ENCODE measurements at places on chromosomes 12 and 14. TPM values are rescaled to one million over a fixed set of nuclear protein-coding genes. Genes with fewer than 3 reads are reported as not detected.

- no peak overlapping the region for H3K27ac ChIP-seq
- H3K4me3 ChIP-seq, result no peak overlapping the region
- H3K36me3 ChIP-seq, result no peaks in the 10 kb centered on the region
- no peak for DNase-seq
- H3K4me1 ChIP-seq, result no peaks in the 10 kb centered on the region
- no peaks in the 10 kb centered on the region for H3K27me3 ChIP-seq
Measured at GRCh38 chr12:84506282-84506681, 406.3 kb downstream of the SLC6A15 start.

DNA sequence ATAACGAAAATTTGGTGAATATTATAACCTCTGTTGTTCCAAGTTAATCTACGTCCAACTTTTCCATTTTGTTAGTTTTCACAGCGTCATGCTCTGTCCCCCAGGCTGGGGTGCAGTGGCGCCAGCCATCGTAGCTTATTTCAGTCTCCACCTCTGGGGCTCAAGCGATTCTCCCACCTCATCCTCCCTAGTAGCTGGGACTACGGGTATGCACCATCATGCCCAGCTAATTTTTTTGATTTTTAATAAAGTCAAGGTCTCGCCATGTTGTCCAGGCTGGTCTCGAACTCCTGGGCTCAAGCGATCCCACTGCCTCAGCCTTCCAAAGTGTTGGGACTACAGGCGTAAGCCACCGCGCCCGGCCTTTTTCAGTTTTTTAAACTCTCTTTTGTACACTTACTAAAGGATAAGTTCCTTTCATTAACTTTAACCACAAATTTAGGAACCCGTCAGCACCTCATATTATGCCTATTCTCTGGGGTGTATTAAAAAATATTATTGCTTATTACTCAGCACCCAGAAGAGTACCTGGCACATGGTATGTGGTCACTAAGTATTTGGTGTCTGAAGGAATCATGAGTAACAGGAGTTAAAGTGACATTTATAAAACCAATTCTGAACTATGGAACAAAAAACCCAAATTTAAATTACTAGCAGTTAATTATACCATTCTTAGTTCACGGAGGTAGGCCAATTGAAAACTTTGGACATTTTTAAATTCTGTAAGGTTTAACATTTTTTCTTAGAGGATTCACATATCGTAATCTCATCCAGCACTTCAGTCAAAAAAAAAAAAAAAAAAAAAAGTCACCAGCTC lies 925 bp upstream of the MIPOL1 start:
- no peaks in the 10 kb centered on the region for H3K36me3 ChIP-seq
- peak overlapping the region; percentile 84 for H3K4me3 ChIP-seq
- no peak overlapping the region for H3K27ac ChIP-seq
- no peaks in the 10 kb centered on the region for H3K4me1 ChIP-seq
- no peaks in the 10 kb centered on the region for H3K27me3 ChIP-seq

- no peaks in the 10 kb centered on the region for H3K27me3 ChIP-seq
- H3K4me1 ChIP-seq, result no peaks in the 10 kb centered on the region
- H3K36me3 ChIP-seq, result peaks cover 28% of the 10 kb centered on the region
- no peak overlapping the region for H3K27ac ChIP-seq
Measured at GRCh38 chr12:112170376-112170775, 45.0 kb downstream of the TRAFD1 start.

The NRXN3 gene
- 20.0 TPM for total RNA-seq
